Islet precursor cell (in vitro differentiated cells): ENCODE measurements at places on chromosomes 6 and 20.

DNA sequence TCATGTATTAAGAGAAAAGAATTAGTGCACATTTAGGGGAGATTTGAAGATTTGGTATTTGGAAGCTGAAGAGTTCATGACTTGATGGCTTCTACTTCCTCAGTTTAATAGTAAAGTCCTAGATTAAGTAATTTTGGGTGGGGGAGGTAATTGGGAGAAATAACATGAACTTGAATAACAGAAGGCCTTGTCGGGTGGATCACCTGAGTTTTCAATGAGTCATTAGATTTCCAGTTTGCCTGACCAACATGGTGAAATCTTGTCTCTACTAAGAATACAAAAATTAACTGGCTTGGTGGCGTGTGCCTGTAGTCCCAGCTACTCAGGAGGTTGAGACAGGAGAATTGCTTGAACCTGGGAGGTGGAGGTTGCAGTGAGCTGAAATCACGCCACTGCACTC lies 181.0 kb downstream of the GJA1 start:
- DNase-seq = no peak

DNA sequence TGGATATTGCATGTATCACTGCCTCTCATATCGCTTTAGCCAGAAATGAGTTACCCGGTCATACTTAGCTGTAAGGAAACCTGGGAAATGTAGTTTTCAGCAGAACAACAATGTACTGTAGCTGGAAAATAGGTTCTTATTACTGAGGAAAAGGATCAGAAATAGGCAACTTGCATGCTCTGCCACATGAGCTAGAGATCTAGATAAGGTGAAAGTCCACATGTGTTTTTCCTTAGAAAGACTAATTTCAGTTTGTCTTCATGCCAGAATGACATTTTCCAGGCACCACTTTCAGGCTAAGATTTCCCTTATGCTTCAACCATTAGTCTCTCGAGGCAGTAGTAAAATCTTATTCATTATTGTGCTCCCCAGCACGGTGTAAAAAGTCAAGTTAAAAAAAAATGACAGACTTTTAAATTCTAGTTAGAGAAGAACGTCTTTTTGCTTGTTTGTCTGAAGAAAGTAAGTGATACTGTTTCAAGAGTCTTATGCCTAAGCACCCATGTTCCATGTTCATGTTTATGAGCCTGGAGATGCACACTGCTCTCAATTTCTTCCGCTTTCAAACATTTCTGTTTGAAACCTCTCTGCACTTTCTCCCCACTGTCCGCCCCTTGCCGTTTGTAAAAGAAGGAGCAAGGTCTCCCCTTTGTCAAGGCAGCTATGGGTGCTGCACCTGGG lies 67.6 kb downstream of the ZNF831 start:
- DNase-seq = no peak

GRCh38 chr6:19214231-19214630 lies 622.9 kb upstream of the ID4 start:
- peak; percentile 52 for DNase-seq

- no peak for DNase-seq
Observed at GRCh38 chr6:76347539-76347938, 275.1 kb upstream of the IMPG1 start.

DNA sequence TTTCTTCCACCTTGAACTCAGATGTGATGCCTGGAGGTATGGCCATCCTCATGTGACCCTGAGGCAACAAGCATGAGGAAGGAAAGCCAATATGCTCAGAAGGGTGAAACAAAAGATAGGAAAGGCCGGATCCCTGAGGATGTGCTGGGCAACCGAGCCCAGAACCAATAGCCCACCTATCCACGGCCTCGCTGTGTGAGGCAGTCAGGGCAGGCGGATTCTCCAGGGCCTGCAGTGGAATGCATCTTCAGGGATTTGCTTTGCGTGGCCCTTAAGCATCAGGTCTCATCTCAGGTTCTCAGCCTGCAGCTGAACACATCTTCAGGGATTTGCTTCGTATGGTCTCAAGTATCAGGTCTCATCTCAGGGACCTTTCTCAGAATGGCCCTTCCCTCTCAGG lies 139.8 kb downstream of the ANKRD60 start:
- peak; percentile 29 for DNase-seq

DNA sequence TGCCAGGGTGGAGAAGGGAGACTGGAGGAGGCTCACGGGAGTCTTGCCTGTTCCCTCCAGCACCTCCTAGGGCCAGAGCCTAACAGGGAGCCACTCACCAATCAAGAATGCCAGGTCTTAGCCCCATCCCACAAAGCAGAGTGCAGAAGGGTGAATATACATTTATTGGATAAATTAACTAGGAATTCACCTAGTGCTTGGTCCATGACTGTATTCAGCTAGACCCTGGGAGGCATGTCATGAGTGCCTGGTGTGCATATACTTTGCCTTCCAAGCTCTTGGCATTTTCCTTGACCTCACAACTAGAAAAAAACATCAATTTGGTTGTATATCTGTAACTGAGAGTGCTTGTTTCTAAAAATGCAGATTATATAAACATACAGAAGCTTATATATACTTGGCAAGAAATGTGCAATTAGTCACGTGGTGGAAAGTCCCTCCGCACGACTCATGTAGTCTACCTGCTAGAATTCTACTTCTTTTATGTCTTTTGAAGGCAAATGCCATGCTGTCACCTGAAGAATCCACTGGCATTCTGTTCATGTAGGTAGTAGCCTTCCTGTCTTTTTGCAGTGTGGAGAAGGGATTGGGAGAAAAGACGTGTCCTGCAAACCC lies 991.0 kb downstream of the KIF16B start:
- no peak for DNase-seq

- peak; percentile 96 for DNase-seq
Observed at GRCh38 chr6:41735427-41736185, at the start of gene TFEB. Gene TFEB (minus strand): TSS chr6:41735608. CDS start chr6:41691213, 44,395 bp downstream.

DNA sequence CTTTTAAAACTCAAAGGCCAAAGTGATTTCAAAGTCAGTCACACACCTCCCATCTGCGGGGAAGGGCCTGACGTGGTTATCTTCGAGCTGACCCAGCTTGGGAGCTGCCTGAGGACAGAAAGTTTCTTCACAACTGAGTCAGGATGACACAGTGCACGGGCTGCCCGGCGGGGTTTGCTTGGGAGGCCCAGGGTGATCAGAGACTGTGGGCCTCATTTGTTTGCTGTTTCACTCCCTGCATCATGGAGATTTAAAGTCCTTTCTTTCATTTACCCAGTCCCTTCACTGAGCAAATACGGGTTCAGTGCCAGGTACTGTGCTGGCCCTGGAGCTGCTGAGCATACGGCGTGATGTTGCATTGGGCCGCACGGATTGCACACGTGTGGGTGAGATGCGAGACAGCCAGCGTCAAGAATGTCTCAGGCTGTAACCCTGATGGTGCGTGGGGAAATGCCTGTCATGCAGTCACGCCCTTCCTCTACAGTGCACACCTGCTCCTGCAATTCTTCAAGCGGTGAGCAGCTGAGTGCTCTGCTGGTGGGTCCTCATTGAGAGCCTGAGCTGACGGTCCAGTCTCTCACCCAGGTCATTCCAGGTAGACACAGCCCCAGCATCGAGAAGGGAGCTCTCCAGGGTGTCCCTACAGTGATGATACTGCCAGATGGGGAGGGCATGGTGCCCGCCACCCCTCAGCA lies 82.7 kb upstream of the PMEPA1 start:
- DNase-seq = peak; percentile 64

DNA sequence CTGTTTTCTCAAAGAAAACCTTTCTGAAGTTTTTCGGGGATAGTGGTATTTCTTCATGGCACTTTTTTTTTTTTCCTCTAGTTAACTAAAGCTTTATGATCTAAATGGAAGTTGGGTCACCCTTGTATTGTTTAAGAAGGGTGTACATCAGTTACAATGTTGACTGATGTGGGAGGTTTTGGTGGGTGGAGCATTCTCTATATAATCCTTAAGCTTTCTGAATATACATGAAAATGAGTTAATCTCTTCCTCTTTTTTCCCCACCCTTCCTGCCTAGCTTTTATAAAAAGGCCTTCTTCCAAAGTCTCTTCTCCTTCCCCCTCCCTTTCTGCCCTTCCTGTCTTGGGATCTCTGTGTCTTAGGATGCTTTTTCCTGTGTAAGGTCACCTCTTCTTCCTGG lies 47.2 kb downstream of the DHX35 start:
- no peak for DNase-seq

DNA sequence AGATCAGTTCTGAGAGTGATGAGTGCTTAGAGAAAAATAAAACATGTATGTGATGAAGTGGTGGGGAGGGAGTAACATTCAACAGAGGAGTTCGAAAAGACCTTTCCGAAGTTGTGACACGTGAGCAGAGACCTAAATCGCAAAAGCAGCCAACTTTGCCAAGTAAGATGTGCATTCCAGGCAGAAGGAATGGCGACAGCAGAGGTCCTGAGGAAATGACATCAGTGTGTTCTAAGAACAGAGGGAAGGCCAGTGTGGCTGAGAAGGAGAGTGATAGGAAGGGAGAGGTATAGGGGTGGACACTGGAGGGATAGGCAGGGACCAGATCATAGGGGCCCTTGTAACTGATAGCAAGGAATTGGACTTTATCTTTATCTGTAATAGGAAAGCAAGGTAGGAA lies 51.3 kb downstream of the ADAT2 start:
- DNase-seq = peak; percentile 58

GRCh38 chr20:24743641-24744040 lies 205.4 kb upstream of the CST7 start:
- DNase-seq = no peak

- no peak for DNase-seq
Observed at GRCh38 chr20:14715400-14715799, 378.0 kb upstream of the FLRT3 start.

- DNase-seq = no peak
Observed at GRCh38 chr20:2231701-2232100, 64.1 kb upstream of the TGM3 start.

- DNase-seq = no peak
Observed at GRCh38 chr20:53736757-53737395, 143.2 kb upstream of the ZNF217 start.

GRCh38 chr6:25504661-25505060 lies 147.4 kb upstream of the SCGN start:
- peak; percentile 83 for DNase-seq

DNA sequence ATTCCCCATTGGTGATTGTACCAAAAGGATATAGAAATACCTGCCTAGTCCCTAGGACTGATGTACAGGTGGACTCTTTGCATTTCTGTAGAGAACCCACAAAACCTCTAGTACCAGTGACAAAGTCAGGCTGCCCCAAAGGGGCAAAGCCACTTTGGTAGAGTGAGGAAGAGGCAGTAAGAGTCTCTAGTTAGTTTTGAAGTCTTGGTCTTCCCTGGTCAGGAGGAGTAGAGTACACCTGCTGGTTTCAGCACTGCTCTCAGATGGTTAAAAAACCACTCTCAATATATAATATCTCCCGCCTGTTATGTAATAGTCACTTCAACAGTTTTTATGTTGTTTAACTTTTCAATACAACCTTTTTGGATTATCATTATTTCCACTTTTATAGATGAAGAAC lies 344.9 kb downstream of the CDKAL1 start:
- no peak for DNase-seq

DNA sequence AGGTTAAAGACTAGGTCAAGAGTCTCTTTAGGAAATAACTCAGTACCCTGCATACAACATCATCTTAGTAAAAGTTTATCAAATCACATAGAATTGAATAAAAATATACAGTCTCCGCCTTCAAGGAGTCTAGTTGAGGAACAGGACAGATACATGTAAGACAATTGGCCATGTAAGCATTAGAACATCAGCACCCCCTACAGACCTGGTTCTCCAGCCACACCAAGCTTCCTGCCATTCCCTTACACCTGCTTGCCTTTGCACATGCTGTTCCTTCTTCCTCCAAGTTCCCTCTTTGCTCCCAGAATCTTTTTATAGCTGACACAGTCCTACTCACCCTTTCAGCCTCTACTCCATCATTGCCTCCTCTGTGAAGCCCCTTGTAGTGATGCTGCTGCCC lies 187.8 kb upstream of the LRFN2 start:
- DNase-seq = no peak

GRCh38 chr6:34317172-34317477 lies 68.3 kb upstream of the SMIM29 start:
- DNase-seq = no peak

- no peak for DNase-seq
Observed at GRCh38 chr6:53648184-53648943, 17.2 kb downstream of the KLHL31 start.

GRCh38 chr6:14765721-14766390 lies 480.0 kb upstream of the JARID2 start:
- DNase-seq = no peak

DNA sequence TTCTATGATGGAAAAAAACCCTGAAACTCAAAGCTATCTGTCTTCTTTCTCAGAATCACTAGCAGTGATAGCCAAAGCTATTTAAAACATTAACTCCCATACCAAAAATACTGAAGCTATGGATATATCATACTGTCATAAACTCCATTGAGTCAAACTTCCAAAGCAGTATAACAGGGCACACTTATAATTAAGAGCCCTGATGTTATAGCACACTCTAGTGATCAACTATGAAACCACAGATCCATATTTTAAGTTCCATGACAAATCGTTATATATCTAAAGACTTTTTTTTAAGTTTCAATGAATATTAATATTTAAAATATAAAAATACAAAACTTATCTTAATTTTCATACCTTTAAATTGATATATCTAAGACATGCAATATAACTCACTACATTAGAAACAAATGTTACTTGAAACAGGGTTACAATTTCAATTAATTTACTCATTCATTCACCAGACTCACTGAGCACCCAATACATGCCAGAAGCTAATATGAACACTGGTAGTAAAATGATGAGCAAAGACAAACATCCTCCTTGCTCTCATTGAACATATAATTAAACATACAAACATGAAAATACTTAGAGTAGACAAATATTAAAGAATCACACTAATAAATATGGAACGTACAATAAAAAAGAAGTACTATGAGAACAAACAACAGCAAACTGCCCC lies 69.3 kb downstream of the IBTK start:
- DNase-seq = no peak

- no peak for DNase-seq
Observed at GRCh38 chr6:75849329-75850025, 100.4 kb downstream of the MYO6 start.

- no peak for DNase-seq
Observed at GRCh38 chr20:62269378-62269777, 31.1 kb downstream of the OSBPL2 start.

DNA sequence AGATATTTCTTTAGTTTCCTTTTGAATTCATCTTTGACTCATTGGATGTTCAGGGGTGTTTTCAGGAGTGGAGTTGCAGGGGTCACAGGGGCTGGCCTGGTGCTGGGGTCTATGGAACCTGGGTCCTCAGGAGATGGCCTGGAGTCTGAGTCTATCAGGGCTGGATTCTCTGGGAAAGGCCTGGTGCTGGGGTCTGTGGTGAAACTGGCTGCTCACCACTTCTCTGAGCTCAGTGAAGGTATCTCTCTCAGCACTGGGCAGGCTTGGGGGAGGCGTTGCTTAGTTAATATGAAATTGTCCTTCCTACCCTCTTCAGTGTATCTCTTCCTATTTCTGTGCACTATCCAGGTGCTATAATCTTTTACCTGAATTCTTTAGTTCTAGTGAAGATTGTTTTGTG lies 83.1 kb upstream of the SLC24A3 start:
- peak; percentile 14 for DNase-seq

- DNase-seq = peak; percentile 52
Observed at GRCh38 chr20:57657535-57658446, 37.6 kb upstream of the ZBP1 start.

- no peak for DNase-seq
Observed at GRCh38 chr6:87738744-87739143, 36.7 kb upstream of the AKIRIN2 start.
